Suppressor macrophage (primary cell): ENCODE measurements at places on chromosomes 12 and 14.

DNA sequence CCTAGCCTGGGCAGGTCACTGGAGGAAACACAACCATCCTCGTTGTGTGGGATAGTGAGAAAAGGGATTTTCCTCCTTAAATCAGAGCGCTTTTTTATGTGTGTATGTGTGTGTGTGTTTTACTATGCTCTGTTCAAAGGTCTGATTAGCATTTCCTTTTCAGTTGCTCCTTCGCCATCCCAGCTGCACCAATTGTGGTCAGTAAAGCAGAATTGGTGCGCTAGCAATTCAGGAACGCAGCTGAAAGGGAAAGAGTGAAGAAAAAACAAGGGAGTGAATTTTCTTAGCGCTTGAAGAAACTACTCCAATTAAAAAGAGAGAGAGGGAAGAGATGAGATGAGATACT lies 173.3 kb upstream of the PARP11 start:
- no peak for DNase-seq

DNA sequence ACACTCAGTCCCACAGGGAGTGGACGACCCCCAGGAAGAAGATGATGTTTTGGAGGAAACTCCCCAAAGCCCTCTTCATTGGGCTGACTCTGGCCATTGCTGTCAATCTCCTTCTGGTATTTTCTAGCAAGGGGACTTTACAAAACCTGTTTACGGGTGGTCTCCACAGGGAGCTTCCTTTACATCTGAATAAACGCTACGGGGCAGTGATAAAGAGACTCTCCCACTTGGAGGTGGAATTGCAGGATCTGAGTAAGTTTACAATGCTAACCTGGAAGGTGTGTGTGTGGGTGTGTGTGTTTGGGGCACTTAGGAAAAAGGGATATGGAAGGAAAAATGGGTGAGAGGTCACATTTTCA lies 416 bp downstream of the GALNT8 start:
- no peak for DNase-seq

- DNase-seq = no peak
These were observed 57.4 kb upstream of the PPP2R5C start for GRCh38 chr14:101704140-101704539.

GRCh38 chr14:40028991-40029390 lies 596.8 kb upstream of the FBXO33 start:
- no peak for DNase-seq

DNA sequence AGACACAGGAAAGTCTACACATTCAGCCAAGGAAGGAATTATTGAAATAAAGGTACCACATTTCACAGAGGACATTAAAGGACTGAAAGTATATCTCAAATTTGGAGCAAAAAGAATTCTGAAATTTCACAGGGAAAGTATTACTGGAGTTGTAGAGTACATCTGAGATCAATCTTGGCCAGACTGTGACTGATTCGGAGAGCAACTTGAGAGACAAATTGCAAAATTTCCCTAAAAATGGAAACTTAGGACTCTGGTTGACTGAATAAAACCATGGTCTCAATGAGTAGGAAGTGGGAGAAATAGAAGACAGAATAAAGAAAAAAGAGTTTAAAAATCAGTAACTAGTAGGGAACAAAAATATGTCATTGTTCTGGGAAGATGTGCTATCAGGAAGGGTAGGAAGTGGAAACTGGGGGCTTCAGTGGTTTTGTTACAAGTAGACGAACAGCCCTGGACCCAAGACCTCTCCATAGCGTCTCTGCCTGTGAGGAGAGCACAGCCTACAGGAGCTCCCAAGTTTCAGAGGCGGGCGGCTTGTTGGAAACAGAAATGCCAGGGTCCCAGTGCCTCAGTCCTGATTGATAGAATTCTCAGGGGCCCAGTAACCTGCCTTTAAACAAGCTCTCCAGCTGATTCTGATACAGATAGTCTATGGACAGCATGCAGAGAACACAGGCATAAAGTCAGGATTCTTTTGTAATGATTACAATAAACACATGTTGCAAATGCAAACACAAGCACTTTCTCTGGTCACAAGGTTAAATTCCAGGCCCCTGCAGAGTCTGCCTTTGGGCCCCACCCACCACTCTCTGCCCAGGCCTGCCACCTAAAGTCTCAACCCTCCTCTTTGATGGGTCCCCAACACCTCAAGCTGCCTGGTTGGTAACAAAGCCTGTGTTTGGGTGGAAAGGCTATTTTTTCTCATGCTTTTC lies 63.1 kb downstream of the BBS10 start:
- DNase-seq = no peak

DNA sequence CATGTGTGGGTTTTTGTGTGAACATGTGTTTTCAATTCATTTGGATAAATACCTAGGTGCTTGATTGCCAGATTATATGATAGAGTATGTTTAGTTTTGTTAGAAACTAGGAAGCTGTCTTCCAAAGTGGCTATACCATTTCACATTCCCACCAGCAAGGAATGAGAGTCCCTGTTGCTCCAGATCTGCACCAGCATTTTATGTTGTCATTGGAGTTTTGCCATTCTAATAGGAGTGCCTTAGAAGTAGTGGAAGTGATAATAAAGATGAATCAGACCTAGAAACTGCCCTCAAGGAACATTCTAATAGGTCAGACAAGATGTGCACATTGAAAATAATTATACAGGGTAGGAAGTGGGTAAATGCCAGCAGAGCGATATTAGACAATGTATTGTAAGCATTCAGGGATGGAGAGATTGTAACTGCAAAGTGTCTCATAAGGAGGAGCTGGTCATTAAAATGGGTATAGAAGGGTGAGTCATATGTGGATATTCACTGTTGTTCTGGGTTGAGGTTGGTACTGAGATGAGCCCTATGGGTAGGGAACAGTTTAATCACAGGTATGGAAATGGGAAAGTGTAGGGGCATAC lies 71.4 kb downstream of the MNAT1 start:
- no peak for DNase-seq

- DNase-seq = no peak
These were observed 185.6 kb downstream of the AKAP6 start for GRCh38 chr14:32514681-32515080.

GRCh38 chr14:51488569-51489220 lies 163.0 kb upstream of the FRMD6 start:
- no peak for DNase-seq

GRCh38 chr12:20150835-20151422 lies 217.4 kb upstream of the PDE3A start:
- no peak for DNase-seq

- DNase-seq = no peak
These were observed 19.5 kb upstream of the EPS8 start for GRCh38 chr12:15808652-15809051.

DNA sequence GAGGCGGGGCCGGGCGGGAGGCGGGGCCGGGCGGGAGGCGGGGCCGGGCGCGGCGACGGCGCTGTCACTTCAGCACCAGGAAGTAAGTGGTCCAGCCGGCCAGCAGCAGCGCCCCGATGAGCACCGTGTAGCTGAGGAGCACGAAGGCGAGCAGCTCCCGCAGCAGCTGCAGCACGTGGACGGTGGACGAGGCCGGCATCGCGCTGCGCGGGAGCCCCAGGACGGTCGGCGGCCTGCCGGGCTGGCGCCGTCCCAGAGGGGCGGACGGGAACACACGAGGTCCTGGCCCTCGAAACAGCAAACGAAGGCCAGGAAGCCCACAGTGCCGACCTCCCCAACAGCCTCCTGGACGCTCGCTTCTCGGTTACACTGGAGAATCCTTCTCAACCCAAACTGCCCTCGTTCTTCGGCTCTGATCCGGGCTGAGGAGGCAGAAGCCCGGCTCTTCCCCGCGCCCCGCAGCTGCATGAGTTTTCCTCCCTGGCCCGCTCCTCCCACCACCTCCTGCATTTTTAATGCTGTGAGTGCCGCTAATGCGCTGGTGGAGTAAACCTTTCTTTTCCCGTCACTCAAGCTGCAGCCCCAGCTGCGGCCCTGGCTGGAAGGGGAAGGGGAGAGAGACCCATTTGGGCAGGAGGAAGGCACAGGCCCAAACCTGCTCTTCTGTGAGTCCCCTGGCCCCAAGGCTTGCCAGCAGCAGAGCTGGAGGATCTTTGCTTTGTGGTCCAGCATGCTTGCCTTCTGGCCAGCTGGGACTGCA lies 694 bp upstream of the DIABLO start:
- no peak for DNase-seq

DNA sequence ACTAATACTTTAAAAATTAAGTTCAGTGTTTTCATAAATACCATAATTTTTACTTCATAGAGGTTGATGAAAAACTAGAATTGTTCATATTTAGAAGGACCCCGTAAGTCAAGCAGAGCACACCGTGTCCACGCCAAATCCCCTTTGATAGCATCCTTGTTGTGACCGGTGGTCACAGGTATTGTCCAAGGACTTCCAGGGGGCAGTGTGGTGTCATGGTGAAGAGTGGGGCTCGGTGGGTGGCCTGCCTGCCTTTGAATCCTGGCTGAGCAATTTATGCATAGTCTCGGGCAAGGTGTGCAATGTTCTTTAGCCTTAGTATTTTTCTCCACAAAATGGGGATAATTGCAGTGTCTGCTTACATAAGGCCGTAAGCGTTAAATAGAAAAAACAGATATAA lies 169.9 kb downstream of the KTN1 start:
- DNase-seq = no peak

DNA sequence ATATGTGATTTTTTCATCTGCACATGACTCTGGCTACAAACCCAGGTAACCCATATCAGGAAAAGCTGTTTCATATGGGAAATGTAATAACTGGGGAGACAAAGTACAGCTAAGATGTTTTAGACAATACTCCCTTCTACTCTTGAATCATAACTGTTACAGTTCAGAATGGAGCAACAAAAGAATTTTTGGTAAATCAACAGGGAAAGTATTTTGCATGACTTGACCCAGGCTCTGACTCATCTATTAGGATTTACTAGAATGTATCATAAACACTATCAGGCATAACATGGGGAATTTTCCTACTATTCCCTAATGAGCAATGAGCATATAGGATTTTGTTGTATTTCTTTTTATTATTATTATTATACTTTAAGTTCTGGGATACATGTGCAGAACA lies 553.0 kb downstream of the SLC16A7 start:
- no peak for DNase-seq
